Stimulated activated CD8-positive, alpha-beta memory T cell treated with anti-CD3 and anti-CD28 coated beads, Interleukin-15, amount 100 ng/mL, for 1 hour (primary cell): ENCODE measurements at places on chromosomes 2 and 18.
A peak's percentile ranks its signal among the peaks of the same experiment; 100 is the strongest.

GRCh38 chr2:188404341-188405004, 112.8 kb downstream of the GULP1 start:
- no peak for DNase-seq

DNA sequence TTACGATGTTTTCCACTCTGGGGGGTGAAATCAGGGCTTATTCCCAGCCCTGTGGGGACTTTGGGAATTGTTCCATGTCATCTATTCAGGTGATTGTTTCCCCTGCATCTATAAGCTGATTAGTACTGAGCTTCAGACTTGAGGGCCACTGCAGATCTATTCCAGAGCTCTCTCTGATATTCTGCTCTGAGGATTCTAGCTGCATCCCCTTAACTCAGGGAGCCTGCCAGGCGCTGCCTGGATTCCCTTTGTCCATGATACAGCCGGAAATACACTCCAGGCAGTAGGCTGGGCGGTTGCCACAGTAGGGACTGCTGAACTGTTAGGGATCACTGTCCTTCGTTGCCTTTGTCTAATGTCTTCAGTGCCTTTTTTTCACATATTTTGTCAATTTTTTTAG, 31.3 kb downstream of the PTRHD1 start:
- no peak for DNase-seq

GRCh38 chr2:223941579-223942277, 3.4 kb downstream of the WDFY1 start:
- DNase-seq: no peak

GRCh38 chr2:207188626-207189419, 23.1 kb upstream of the KLF7 start:
- DNase-seq: no peak

GRCh38 chr2:157152362-157152761, 105.1 kb upstream of the GALNT5 start:
- no peak for DNase-seq

GRCh38 chr18:48827291-48828193, 123.2 kb downstream of the SMAD7 start:
- DNase-seq: no peak

- no peak for DNase-seq
These were observed 16.6 kb upstream of the E2F6 start for GRCh38 chr2:11482473-11483035.

GRCh38 chr2:86411396-86411795, 29.8 kb upstream of the KDM3A start:
- no peak for DNase-seq

GRCh38 chr18:26320686-26321085, 94.4 kb downstream of the TAF4B start:
- DNase-seq: no peak

- no peak for DNase-seq
These were observed 88.6 kb downstream of the LIPG start for GRCh38 chr18:49650426-49650891.

GRCh38 chr2:73736378-73736777, 767 bp downstream of the TPRKB start:
- no peak for DNase-seq

- no peak for DNase-seq
These were observed 87.7 kb upstream of the LPIN2 start for GRCh38 chr18:3100498-3101132.

DNA sequence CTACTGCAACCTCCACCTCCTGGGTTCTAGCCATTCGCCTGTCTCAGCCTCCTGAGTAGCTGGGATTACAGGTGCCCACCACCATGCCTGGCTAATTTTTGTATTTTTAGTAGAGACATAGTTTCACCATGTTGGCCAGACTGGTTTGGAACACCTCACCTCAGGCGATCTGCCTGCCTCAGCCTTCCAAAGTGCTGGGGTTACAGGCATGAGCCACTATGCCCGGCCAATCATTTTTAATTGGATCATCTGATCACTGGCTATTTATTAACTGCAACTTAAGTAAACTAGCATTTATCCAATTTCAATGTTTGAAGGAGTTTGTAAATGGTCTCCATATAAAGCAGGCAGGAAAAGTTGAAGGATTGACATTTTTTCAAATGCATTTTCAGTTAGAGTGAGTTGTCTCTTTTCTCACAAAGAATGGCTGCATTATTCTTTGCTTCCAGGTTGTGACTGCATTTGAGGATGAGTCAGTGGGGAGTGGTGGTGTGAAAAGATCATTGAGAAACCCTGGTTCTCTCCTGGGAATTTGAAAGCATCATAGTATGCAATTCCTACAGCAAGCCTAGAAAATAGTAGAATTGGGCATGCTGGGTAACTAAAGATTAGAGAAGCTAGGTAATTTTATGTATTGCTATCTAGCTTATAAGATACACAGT, 431.1 kb upstream of the ZEB2 start:
- no peak for DNase-seq

DNA sequence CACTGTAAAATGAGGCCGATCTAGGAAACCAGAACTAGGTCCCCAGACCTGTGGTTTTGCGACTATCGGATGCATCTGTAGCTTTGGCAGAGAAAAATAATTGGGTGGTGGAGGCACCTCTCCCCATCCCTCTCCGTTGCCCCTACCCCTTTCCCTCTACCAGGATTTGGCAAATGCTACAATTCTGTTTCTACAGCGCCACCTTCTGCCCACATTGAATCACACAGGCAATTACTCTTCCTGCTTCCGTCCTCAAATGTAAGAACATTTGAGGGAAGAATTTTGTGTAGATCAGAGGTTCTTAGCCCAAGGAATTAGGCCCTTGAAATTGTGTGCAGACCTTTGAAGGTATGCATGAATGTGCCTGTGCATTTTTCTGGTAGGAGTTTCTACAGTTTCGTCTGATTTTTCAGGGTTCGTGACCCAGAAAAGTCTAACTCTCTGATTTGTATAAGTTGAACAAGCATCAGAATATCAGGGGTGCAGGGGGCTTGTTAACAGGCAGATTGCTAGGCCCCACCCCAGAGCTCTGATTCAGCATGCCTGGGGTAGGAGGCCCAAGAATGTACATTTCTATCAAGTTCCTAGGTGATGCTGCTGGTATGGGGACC, 11.2 kb downstream of the ATP6V1B1 start:
- peak; percentile 34 for DNase-seq

- DNase-seq: no peak
These were observed 102.1 kb upstream of the CDC42EP3 start for GRCh38 chr2:37773371-37774130.

DNA sequence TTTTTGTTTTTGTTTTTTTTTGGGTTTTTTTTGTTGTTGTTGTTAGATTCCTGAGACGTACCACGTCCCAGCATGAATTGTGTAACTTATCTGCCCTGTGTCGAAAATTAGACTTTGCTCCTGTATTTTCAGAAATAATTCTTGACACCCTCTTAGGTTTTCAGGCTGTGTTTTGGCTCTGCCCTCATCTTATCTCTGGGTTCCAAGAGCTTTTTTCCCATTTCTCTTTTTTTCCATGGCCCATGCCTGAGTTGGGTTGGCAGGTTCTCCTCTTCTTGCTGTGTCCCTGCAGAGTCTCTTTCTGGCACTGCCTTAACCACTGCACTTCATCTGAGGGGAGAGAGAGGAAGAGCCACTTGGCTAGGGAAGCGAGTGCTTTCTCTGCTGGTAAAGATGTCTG, 42.4 kb downstream of the CTIF start:
- DNase-seq: no peak

- no peak for DNase-seq
These were observed 25.9 kb downstream of the BABAM2 start for GRCh38 chr2:27916293-27916995.

DNA sequence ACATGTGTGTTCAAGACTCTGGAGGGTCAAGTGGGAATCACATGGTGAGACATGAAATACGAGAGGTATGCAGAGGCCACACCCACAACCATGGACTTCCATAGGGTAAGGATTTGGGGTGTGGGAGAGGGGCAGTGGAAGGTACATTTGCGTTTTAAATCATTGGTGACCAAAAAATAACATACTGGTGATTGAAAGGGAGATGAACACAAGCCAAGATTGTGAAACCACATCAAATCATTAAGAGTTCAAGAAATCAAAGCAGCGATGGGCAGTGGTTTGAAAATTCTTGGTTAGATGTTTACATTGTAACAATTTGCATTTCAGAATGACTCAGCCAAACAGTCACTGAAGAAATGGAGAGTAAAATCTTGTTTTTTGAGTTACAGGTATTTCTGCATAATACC, 1.9 kb upstream of the CABYR start:
- no peak for DNase-seq

- DNase-seq: no peak
These were observed 112.8 kb upstream of the ATL2 start for GRCh38 chr2:38489846-38490245.

DNA sequence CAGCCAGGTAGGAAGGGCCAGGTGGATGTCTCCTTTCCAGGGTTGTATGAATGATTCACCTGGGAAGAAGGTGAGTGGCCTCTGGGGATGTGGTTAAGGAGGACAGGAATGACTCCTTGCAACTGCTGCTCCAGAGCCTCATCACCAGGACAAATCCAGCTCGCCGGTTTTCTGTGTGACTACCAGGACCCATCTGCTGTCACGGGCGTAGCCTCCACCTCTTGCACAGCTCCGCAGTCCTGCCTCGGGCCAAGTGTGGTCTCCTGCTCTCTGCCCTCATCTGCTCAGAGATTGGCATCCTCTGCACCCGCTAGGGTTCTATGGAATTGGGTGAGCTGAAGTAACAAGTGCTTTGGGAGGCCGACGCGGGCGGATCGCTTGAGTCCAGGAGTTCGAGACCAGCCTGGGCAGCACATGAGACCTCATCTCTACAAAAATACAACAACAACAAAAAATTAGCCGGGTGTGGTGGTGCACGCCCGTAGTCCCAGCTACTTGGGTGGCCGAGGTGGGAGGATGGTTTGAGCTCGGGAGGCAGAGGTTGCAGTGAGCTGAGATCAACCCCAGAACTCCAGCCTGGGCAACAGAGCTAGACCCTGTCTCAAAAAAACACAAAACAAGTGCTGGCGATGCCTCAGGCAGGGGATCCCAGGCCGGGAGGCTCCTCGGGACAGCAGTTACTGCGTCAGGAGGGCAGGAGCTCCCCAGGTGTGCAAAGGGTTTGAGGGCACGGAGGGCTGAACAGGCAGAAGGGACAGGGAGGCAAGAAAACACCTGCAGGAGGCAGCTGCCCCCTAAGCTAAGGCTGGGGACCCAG, 831 bp upstream of the D2HGDH start:
- no peak for DNase-seq

DNA sequence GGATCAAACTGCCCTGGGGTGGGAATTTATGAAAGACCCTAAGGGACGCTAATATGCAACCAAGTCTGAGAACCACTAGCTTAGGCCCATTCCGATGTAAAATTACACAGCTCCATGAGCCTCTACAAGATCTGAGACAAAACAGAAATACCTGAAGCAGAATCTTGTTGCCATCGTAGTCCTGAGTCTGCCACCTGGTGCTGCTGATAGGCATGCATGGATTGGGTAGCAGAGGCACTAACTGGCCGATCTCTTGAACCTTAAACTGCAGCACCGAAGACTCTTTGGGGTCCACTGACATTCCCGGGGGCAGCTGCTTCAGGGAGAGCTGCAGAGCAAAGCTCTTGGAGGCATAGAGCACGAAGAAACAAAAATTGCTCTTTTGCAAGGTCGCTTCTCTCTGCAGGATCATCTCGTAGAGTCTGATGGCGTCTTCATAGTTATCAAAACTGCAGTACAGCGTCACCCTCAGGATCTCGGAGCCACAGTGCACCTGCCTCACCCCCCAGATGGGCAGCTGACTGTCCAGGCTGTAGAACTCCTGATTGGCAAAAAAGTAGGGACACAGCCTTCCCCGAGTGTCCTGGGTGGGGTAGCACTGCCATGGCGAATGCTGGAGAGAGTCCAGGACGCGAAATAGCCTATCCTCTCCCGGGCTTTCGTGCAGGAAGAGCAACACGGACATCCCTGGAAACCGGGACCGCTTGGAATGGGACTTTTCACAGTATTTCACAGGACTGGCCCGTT, 848 bp downstream of the FAM124B start:
- no peak for DNase-seq

GRCh38 chr2:80068038-80068731, 236.4 kb downstream of the LRRTM1 start:
- DNase-seq: no peak

GRCh38 chr2:47459021-47459420, 56.1 kb downstream of the MSH2 start:
- no peak for DNase-seq

GRCh38 chr18:23992089-23992940, 22.2 kb upstream of the TTC39C start:
- no peak for DNase-seq

DNA sequence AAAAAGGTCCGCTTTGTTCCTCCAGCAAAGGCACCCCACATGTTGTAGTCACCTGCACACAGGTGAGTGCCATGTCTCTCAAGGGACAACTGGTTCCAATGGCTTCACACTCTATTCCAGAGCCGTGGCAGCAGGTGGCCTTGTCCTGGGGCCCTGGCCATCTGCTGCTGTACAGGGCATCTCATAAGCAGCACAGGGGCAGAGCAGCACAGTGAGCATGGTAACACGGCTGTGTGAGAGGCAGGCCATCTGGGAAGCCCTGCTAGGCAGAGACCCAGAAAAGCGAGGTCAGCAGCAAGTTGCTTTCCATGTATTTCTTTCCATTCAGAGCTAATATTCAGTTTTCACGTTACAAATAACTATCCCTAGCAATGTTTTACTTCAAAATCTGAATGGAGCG, 54.7 kb downstream of the CMPK2 start:
- DNase-seq: no peak

DNA sequence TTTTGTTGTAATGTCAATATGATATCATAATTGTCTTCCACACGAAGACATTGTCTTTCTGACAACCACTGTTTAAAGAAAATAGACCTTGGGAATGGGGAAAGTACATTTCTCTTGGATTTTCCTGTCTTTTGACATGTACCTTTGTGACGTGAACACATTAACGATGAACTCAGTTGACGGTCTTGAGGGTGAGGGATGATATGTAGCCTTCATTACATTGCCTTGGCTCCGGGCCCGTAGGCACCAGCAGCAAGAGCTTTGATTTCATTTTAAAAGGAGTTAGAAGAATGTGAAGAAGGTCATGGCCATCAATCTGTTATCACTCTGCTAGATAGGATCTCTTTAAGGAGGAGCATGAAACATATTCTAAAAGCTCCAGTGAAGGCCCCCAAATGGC, 80.9 kb downstream of the LYPD6B start:
- DNase-seq: no peak

GRCh38 chr18:23194997-23195957, 60.0 kb downstream of the CABLES1 start:
- no peak for DNase-seq

GRCh38 chr2:31090188-31090587, 48.1 kb downstream of the GALNT14 start:
- no peak for DNase-seq

DNA sequence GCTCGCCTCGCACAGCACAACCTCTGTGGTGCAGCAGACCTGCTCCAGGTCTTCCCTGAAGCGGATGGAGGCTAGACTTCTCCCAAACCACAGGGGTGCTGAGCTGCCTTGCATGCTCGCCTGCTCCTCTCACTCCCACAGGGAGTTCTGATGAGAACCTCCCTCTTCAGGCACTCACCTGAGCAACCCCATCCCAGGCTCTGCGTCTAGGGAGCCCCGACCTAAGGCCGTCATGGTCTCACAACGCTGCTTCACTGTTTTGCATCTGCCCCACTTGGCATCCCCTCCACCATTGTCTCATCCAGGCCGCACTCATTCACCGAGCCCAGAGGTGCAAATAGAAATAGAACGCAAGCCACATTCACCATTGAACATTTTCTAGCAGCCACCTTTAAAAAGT, 24.6 kb upstream of the MC5R start:
- DNase-seq: no peak

- DNase-seq: no peak
These were observed 60.6 kb upstream of the CYP26B1 start for GRCh38 chr2:72208225-72208624.

- no peak for DNase-seq
These were observed 26.7 kb downstream of the ITGA4 start for GRCh38 chr2:181483876-181484275.

- DNase-seq: no peak
These were observed 1642.6 kb upstream of the NXPH2 start for GRCh38 chr2:140422759-140423158.
